Calu3 (cell line): ENCODE measurements at places on chromosomes 5 and 9. TPM values are rescaled to one million over a fixed set of nuclear protein-coding genes. Genes with fewer than 3 reads are reported as not detected.

The SLC6A18 gene
- total RNA-seq: not detected in 2 replicates

The SSBP2 gene
- total RNA-seq: 15.5 and 18.9 TPM in 2 replicates

The ADAMTS12 gene
- 1.2 TPM in 2 replicates for total RNA-seq

The APBA1 gene
- total RNA-seq: 4.4 and 6.7 TPM in 2 replicates

The OR1J2 gene
- total RNA-seq: not detected in 2 replicates

The C9 gene
- total RNA-seq: not detected in 2 replicates

DNA sequence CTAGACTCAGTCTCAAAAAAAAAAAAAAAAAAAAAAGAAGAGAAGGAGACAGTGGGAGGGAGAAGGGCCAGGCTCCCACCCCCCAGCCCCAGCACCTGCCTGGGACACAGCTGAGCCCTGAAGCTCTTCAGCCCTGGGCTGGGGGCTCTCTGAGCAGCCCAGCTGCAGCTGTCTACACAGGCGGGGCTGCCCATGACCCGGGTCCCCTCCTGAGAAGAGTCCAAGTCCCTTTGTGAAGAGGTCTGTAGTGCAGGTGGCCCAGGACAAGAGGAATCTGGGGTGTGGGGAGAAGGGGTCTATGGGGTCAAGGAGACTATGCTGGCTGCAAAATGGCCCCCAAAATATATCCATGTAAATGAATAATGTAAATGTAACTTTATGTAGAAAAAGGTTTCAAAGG lies 6.7 kb upstream of the LCN2 start:
- H3K4me3 ChIP-seq: no peak overlapping the region
- peak overlapping the region; percentile 27 for H3K27ac ChIP-seq
- no peaks in the 10 kb centered on the region for H3K27me3 ChIP-seq
- peaks cover 23% of the 10 kb centered on the region for H3K36me3 ChIP-seq
- no peak for DNase-seq

- H3K27me3 ChIP-seq: no peaks in the 10 kb centered on the region
- DNase-seq: no peak
- H3K27ac ChIP-seq: no peak overlapping the region
These were observed 124.8 kb upstream of the LMX1B start for GRCh38 chr9:126488881-126489404.

GRCh38 chr9:124218987-124219461 lies 38.7 kb upstream of the NEK6 start:
- peaks cover 39% of the 10 kb centered on the region for H3K4me1 ChIP-seq
- H3K27ac ChIP-seq: no peak overlapping the region
- H3K4me3 ChIP-seq: no peak overlapping the region
- no peak for DNase-seq

GRCh38 chr5:76490960-76491359 lies 87.9 kb downstream of the IQGAP2 start:
- H3K27ac ChIP-seq: no peak overlapping the region
- no peak for DNase-seq
- no peak overlapping the region for H3K4me3 ChIP-seq
- H3K36me3 ChIP-seq: no peaks in the 10 kb centered on the region
- H3K4me1 ChIP-seq: no peaks in the 10 kb centered on the region
- H3K27me3 ChIP-seq: peaks cover 24% of the 10 kb centered on the region

DNA sequence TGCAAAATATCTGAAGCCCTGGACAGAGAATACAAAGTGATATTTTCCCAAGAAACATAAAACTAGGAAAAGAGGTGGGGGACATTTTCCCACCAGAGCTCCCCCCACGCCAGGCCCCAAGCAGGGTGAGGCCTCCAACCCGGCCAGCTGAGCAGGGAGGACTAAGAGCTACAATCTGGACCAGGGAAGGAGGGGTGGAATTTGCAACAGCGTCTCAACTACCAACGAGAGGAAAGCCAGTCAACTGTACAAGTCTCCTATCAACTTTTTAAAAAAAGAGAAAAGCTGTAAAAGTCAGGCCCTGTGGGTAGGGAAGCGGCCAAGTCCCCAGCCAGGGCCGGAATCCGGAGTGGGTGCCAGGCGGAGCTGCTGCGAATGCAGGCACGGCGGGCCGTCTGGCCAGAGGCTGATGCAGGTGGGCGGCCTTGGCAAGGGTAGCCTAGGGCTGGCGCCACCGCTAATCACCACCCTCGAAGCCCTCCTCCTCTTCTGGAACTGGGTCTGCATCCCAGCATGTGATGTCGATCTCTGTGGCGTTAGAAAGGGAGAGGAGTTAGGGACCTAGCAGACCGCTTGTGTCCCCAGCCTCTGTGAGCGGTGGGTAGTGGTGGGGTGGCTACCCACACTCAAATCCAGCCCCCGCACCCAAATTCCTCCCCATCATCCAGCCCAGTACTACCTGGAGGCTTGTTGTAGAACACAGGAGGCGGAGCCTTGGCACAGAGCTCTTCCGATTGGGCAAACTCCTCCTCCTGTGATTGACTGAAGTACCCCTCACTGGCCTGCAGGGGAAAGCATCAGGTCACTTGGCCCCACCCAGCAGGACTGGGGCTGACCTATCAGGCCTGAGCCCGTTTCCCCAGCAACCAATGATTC lies 10.6 kb downstream of the PRR7 start:
- peaks cover 93% of the 10 kb centered on the region for H3K36me3 ChIP-seq
- peak; percentile 93 for DNase-seq
- peak overlapping the region; percentile 80 for H3K27ac ChIP-seq
- peaks cover 33% of the 10 kb centered on the region for H3K4me1 ChIP-seq

- H3K27ac ChIP-seq: peak overlapping the region; percentile 6
- H3K4me3 ChIP-seq: no peak overlapping the region
- H3K4me1 ChIP-seq: peaks cover 53% of the 10 kb centered on the region
- DNase-seq: peak; percentile 62
These were observed 77.8 kb upstream of the CCDC112 start for GRCh38 chr5:115374057-115374775.

DNA sequence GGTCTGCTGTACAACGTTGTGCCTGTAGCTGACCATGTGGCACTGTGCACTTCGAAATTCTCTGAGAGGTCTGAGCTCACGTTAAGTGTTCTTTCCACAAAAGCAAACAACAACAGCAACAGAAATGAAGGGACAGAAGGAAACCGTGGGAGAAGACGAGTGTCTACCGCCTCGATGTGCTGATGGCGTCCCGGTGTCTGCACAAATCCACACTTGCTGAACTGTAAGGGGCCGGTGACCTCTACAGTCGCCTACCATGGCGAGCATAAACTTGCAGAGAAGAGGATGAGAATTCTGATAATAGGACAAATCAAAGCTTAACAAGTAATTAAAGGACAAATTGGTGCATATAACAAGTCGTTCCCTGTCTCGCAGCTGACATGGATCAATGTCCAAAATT lies 114.0 kb downstream of the ADAMTS2 start:
- no peaks in the 10 kb centered on the region for H3K36me3 ChIP-seq
- no peak for DNase-seq
- H3K27ac ChIP-seq: no peak overlapping the region
- H3K4me3 ChIP-seq: no peak overlapping the region
- H3K27me3 ChIP-seq: no peaks in the 10 kb centered on the region

DNA sequence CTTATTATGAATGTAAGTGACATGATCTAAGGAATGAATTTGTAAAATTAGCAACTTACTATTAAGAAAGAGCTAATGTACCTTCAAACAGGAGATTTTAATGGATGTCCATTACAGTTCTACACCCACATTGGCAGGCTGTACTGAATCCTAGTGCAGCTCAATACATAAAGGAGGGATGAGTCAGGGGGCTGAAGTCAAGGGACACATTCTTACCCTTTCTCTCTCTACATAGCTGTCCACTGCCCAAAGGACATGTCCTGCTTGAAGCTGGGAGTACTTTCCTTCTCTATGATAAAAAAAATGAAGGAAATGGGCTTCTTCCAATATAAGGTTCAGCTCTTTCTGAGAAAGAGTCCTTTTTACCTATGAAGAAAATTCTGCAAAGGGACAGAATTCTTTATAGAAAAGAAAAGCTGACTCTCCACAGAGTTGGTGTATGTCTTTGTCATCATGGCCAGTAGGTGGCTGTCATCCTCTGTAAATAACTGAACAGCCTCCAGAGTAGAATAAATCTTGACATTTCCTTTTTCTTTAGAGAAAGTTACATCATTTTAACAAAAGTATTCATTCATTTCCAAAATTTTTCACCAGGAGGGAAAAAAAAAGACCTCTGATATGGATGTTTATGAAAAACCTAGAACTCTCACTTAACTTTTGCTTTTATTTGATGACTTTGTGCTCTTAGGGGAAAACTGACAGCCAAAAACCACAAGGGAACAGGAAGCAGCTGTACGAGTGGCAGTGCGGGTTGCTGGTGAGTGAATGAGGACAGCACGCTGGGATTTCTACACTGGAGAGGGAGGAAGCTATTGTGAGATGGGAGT lies 13.1 kb upstream of the IFNA14 start:
- peaks cover 16% of the 10 kb centered on the region for H3K4me1 ChIP-seq
- no peak overlapping the region for H3K4me3 ChIP-seq
- peak; percentile 21 for DNase-seq
- no peaks in the 10 kb centered on the region for H3K36me3 ChIP-seq

DNA sequence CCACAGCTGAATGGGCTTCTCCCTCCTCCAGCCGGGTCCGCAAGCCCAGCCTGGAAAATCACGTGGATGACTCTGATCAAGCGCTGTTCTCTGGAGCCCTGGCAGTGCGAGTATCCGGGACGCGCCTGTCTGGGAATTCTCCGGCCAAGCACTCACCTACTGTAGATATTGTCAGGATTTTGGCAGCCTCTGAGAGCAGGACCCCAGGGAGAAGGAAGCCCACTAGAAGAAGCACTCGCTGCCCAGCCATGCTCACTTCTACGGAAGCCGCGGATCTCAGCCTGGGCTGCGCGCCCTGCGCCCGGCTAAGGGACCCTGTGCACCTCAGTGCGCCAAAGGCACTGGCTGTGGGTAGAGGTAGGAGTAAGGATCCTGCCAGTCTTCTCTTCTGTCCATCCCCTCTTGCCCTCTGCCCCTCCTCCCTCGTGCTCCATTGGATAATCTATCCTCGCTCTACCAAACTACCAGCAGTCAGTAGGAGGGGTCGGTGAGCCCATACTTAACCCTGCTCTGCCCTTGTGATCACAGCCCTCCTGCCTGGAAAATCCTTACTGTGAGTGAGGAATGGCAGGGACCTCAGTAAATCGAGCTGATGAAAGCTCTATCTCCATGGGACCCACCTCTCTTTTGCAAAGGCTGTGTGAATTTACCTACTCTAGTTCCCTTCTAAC lies at the start of gene UGT3A2:
TSS of gene UGT3A2 (minus strand) at position 343 of the 671 bp plus-strand sequence. CDS start at position 250, 93 bp downstream.
- H3K4me3 ChIP-seq: no peak within 1 kb of the TSS
- peaks cover 45% of the 10 kb centered on the region for H3K27me3 ChIP-seq

DNA sequence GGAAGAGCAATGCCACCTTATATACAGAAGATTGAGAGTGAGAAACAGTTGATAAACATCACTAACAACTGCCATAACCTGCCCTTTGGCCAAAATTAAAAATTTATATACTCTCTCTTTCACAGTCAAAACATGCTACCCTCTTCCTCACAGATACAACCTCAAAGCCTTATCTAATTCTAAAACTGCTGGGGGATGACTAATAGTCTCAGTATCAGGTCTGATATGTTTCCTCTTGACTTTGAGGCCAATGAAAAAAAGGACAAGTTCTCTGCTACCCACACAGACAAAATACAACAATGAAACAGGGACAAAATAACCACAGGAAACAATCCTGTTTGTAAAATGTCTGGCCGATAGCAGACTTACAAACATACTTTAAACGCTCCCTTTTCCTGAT lies 485.6 kb upstream of the NUDT12 start:
- no peak for DNase-seq
- H3K27me3 ChIP-seq: no peaks in the 10 kb centered on the region
- no peak overlapping the region for H3K4me3 ChIP-seq
- H3K4me1 ChIP-seq: no peaks in the 10 kb centered on the region
- H3K27ac ChIP-seq: no peak overlapping the region

- H3K4me3 ChIP-seq: no peak overlapping the region
- H3K27ac ChIP-seq: no peak overlapping the region
- H3K36me3 ChIP-seq: no peaks in the 10 kb centered on the region
- no peaks in the 10 kb centered on the region for H3K27me3 ChIP-seq
- DNase-seq: no peak
- no peaks in the 10 kb centered on the region for H3K4me1 ChIP-seq
These were observed 309.1 kb downstream of the ADAMTS6 start for GRCh38 chr5:65172486-65173129.
